ENCODE measurements at places on chromosomes 13 and 19.

DNA sequence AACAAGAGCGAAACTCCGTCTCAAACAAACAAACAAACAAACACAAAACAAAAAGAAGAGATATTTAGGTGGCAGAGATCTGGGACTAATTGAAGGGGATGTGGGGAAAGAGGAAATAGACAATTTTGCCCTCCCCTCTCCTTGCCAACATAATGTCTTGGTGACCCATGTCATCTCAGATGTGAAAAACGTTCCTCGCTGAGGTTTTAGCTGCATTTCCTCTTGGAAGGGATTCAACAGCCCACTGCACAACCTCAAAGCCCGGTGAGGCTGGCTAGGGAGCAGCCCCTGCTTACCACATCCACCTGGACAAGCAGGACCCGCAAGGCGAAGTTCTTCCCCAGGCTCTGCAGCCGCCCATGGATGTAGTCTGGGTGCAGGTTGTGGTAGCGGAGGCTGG is 4.9 kb downstream of the ERCC1 start:
- DNase-seq = no peak

GRCh38 chr19:47663435-47663910 is 49.7 kb upstream of the EHD2 start:
- no peak for DNase-seq

GRCh38 chr13:46553521-46553885 is 533 bp downstream of the LRCH1 start:
- DNase-seq = no peak

- no peak for DNase-seq
Measured at GRCh38 chr13:49265822-49266221, 18.1 kb downstream of the CDADC1 start.

DNA sequence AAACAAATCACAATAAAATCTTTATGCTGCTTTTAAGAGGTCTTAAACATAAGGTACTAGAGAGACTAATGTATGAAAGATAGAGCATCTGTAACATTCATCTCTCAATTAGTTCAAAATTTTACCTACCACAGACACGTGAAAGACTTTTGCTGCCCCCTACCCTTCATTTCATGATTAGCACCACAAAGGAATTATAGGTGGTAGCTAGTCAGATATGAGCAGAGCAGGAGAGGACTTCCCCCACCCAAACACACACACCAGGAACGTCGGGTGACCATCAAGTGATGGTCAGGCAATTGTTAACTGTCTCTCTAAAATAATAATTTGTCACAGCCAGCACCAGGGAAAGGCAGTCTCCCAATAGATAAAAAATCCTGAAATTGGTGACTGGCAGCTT is 1531.7 kb upstream of the SPRY2 start:
- DNase-seq = no peak

DNA sequence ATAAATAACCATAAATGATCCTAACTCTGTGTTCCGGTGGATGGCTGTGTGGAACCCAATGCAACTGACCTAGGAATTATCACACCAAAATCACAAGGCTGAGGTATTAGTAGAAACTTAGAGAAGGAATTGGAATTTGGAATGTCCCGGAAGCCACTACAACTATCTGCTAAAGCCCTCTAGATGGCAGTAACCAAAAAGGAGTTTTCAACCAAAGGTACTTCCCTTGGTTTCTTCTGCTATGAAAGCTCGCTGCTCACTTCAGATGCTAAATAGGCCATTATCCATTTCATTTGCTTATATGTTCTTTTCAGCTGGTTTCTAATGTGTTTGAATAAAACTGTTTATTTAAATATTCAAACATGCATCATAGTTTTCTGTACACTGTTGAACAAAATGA is 1589.1 kb upstream of the SPRY2 start:
- DNase-seq = no peak

DNA sequence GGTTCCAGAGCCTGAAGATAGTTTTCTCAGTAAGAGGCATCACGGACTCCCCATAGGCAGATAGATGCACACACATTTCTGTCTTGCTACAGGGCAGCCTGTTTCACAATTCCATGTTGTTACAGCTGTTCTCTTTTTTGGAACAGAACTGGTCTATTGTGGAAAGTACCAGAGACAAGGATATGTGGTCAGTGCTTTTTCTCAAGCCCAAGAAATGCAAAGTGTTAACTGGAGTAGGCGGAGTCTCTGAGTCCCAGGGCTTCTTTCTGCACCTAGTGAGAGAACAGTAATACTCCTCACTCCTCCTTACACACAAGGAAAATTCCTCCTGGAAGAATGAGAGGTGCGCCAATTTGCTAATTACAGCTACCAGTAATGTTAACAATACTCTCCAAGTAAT is 141.6 kb upstream of the ARGLU1 start:
- no peak for DNase-seq

DNA sequence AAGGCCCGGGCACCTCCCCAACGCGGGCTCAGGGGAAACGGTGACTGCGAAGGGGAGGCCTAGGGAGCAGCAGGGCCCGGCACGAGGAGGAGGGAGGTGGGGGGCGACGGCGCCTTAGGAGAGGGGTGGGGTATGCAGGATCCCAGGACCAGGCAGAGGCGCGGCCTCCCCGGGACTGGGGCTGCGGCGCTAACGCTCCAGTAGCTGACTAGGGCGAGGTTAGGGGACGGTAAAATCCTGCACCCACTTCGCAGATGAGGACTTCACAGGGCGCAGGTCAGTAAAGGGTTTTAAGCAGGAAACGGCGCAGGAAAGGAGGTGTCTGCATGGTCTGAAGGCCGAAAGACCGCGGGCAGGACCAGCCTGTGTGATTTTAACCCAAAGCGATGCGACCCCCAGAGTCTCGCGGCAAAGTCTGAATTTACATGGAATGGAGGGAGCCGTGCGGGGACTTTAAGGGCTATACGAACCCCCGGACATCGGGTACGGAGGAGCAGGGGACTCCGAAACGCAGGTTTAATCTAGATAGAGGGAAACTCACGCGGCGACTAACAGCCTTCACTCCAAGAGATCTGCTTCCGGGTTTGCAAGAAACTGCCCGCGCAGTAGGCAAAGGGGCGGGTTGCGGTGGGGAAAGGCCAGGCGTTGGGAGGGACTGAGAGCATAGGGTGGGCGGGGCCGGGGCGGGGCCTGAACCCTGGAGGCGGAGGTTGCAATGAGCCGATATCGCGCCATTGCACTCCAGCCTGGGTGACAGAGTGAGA is at the start of gene ZNF665:
Gene ZNF665 (minus strand): TSS at position 588 of the 764 bp plus-strand sequence. CDS start 10,460 bp downstream, outside the sequence.
- peak; percentile 93 for DNase-seq

DNA sequence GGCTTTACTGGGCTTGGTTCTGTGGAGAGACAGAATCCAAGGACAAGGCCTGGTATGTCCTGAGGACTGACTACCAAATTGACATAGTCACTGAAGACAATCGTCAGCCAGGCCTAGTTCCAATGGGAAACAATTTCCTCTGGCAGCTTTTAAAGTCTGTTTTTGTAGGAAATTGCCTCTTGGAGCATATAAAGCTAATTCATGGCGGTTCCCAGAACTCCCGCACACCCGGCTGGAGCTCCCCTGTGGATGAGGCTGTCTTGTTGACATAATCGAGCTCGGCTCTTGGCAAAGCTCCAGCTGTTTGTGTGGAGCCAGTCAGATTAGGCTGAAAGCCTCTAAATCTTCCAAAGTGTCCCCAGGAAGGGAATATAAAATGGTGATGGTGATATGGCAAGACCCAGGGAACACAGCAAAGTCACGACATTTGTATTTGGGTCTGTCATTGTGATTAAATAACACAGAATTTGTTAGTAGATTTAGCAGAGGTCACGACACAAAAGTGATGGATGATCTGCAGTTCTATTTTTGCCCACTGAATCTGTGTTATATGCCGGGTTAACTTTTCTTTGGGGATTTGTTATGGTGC is 395.0 kb downstream of the PCDH9 start:
- DNase-seq = peak; percentile 90

DNA sequence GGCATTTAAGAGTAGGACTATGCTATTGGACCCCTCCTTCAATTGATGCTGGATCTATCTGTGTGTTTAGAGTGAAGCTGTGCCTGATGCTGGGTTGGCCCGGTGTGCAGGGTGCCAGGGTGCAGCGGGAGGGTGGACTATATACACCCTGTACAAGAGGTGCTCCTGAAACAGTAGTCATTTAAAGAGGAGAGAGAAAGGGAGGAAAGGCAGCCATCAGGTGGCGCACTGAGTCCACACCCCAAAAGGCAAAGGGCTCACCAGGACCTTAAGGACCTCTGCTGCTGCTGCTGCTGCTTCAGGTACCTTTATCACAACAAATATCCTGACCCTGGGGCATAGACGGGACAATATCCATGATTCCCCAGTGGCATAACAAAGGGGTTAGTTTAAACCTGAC is 39.4 kb downstream of the ZNF136 start:
- peak; percentile 46 for DNase-seq

GRCh38 chr19:2588081-2588777 is 112.3 kb downstream of the GADD45B start:
- DNase-seq = peak; percentile 75

GRCh38 chr19:49017666-49018351 is 918 bp upstream of the LHB start:
- DNase-seq = peak; percentile 63

GRCh38 chr13:96744367-96745331 is 249.6 kb downstream of the OXGR1 start:
- DNase-seq = no peak

GRCh38 chr13:52743569-52743968 is 3.9 kb upstream of the CNMD start:
- DNase-seq = no peak

- DNase-seq = no peak
Measured at GRCh38 chr19:20471431-20471830, 94.2 kb downstream of the ZNF737 start.

GRCh38 chr13:27375686-27376326 is 48.6 kb upstream of the GTF3A start:
- DNase-seq = no peak

DNA sequence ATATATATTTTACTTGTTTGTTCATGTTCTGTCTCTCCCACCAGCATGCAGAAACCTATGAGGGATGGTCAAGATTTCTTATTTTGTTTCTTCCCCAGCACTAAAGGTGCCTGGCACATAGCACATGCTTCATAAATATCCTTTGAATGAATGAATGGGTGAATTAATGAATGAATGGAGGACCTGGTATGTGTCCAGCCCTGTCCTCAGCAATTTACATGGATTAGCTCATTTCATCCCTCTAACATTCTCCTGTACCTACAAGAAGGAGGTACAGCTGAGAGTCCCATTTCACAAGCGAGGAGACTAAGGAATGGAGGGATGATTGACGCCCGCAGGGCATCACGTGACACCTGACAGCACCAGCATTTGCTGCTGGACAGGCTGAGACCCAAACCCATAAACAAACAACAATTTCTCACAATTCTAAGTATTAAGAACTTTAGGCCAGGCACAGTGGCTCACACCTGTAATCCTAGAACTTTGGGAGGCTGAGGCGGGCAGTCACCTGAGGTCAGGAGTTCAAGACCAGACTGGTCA is 6.8 kb upstream of the BCAT2 start:
- DNase-seq = no peak

DNA sequence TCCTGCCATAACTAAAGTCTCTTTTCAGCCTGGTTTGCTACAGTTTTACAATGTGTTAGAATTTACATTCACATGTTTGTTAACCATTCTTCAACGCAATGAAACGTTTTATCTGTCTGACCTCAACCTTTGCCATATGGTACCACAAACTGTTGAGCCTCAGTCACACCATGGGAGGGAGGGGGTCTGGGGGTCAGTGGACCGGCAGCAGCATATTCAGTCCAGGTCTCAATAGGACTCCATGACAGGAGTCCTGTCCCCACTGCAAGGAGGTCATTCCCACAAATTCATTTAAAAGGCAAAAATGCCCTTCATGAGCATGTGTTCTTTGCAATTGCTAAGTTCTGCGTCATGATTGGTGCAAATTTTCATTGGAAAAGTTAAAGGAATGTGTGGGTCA is 66.6 kb upstream of the OLFM4 start:
- DNase-seq = no peak

DNA sequence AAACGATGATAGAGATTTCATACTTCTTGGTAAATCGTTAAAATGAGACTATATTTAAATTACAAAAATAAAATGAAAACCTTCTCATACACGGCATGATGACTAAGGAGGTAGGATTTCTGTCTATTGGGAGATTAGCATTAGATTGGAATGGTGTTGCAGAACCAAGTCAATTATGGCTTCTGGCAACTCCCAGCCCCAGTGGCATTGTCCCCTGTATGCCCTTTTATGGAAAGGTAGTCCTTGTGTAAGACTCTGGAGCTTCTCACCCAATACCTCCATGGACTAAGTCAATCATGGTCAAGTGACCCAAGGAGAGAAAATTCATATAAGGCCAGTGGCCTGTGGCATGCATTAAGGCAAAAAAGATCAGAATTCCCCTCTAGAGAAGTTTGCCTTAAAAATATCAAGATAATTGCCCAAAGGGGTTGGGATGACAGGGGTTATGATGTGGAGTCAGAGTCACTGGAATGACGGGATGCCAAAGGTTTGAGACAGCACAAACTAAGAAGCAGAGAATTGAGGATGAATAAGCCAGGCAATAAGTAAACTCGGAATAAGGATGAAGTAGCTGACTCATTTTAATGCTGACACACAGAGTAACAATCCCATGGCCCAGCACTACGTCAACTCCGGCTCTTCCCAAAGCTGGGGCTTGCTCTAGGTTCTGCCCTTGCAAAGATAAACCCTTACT is 57.8 kb upstream of the POSTN start:
- no peak for DNase-seq

DNA sequence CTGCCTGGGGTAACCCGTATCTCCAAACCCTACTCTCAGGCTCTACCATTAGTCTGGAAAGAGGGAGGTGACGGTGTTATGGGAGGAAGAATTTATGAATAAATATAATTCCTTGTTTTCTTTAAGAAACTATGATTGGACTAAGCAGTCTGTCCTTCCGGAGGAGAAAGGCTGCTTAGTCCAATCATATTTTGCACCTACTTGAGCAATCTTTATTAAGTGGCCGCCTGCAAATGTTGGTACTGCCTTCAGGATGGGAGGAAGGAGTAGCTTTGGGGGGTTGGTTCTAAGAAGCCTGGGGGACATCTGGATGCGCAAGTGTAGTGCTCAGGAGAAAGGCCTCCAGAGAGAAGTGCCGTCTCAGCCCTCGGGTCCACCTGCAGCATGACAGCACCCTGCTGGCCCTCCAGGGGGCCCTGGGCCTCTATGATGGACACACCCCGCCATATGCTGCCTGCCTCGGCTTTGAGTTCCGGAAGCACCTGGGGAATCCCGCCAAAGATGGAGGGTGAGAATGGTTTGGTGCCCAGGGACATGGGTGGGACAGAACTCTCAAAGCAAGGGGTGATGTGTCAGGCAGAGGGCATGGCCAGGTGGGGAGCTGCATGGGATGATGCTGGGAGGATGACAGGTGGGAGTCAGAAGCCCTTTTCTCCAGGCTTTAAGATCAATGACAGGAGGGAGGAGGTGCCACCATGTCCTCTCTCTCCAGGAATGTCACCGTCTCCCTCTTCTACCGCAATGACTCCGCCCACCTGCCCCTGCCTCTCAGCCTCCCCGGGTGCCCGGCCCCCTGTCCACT is 4.1 kb downstream of the ACP4 start:
- DNase-seq = no peak

- DNase-seq = no peak
Measured at GRCh38 chr19:12331211-12331941, 2.1 kb downstream of the ZNF563 start.

DNA sequence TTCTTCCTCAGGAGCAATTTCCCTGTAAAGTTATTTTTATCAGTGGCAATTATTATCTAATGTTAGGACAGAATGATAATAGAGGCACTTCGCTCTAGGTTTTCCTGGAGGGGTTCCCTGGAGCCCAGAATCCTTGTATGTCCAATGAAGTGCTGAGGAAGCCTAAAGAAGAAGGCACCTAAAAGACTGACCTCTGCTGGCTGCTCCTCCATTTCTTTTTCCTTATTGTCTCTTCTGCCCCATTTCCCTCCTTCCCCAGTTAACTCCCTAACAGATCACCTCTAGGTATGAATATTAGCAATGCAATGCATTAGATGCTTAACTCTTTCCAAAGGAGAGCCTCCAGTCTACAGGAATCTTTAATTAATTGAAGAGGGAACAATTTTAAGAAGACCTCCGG is 985.4 kb downstream of the DIAPH3 start:
- DNase-seq = no peak
